Fibroblast of skin of left quadriceps (primary cell): ENCODE measurements at places on chromosomes 1 and 21.

GRCh38 chr1:87878873-87879272 is 550.2 kb downstream of the LMO4 start:
- no peak for DNase-seq

- no peak for DNase-seq
Measured at GRCh38 chr1:37092937-37093336, 58.6 kb upstream of the GRIK3 start.

DNA sequence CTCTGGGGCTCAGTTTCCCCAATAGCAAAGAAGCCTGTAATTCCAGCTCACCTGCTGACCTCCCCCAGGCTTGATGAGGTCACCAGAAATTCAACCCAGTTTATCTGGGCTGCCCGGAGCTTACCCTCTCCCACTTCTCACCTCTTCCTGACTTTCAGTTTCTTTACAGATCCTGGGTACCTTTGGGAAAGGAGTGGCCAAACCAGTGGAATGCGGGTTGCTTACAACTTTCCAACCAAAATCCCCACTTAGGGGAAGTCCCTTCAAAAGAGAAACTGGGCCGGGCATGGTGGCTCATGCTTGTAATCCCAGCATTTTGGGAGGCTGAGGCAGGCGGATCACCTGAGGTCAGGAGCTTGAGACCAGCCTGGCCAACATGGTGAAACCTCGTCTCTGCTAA is 5.9 kb upstream of the MARCKSL1 start:
- DNase-seq = no peak

- no peak for DNase-seq
Measured at GRCh38 chr21:37790905-37791304, 125.4 kb downstream of the KCNJ6 start.

DNA sequence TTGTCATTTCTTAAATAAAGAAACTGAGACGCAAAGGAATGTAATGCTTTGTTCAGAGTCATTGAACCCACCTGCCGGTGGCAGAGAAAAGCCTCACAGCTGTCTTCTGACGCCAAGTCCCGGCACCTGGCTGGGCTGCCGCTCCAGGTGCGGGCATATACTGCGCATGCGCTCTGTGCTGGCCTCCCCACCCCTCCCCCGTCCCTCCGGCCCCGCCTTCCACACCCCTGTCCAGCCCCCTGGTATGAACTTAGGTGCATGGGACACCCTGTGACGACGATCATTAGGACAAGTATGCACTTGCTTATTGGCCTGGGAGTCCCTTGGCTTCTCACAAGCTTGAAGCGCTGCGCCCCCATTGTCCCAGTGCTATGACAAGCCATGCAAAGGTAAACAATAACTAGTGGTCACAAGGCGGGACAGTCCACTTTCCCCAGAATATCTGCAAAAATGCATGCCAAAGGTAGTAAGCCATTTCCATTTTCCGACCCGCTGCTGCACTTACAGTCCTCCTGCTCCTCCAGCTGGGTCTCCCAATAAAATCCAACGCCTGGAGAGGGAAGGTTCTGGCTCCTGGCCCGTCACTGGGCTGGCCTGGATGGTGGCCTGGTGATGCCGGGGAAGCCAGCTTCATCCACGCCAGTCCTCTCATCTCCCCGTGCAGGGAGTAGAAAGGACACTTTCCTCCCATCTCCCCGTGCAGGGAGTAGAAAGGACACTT is 100.4 kb downstream of the PSMG1 start:
- DNase-seq = no peak

- no peak for DNase-seq
Measured at GRCh38 chr21:42862774-42863503, 16.4 kb downstream of the WDR4 start.
